Gastroesophageal sphincter (tissue), 4 donors: ENCODE measurements at places on chromosomes 11 and 22. TPM values are rescaled to one million over a fixed set of nuclear protein-coding genes. Genes with fewer than 3 reads are reported as not detected.

The PTPRCAP gene
- total RNA-seq: 6.4 TPM

The NXPE1 gene
- not detected for total RNA-seq

The KRTAP5-2 gene
- not detected for total RNA-seq

The POU2AF2 gene
- total RNA-seq: not detected

The HTR3B gene
- total RNA-seq: not detected

The BMAL1 gene
- 32.2 TPM for total RNA-seq

The C11orf86 gene
- total RNA-seq: not detected

The SLC22A6 gene
- not detected for total RNA-seq

The ZNF215 gene
- 0.20 TPM for total RNA-seq

The MPPED2 gene
- total RNA-seq: 3.8 TPM

The PARVB gene
- 61.9 TPM for total RNA-seq

The ALX4 gene
- 0.31 TPM for total RNA-seq

The TMEM134 gene
- total RNA-seq: 35.2 TPM

The FOLR2 gene
- total RNA-seq: 52.5 TPM

The RAB3IL1 gene
- total RNA-seq: 22.1 TPM

The SLC25A18 gene
- total RNA-seq: 5.3 TPM

The OR8J1 gene
- total RNA-seq: not detected

The SLC1A2 gene
- total RNA-seq: not detected

The GGTLC2 gene
- not detected for total RNA-seq

The EXPH5 gene
- total RNA-seq: 1.1 TPM

The SHANK3 gene
- total RNA-seq: 5.9 TPM

The MMP1 gene
- total RNA-seq: not detected

The CAVIN3 gene
- 164 TPM for total RNA-seq

The PATE2 gene
- total RNA-seq: not detected

The OLFML1 gene
- 8.4 TPM for total RNA-seq

The DERL3 gene
- total RNA-seq: 1.7 TPM

The RPS6KA4 gene
- total RNA-seq: 23.4 TPM

The SLC22A9 gene
- total RNA-seq: not detected

The CARD18 gene
- total RNA-seq: not detected

The STK33 gene
- 25.6 TPM for total RNA-seq

The CASP5 gene
- total RNA-seq: not detected

The KRTAP5-5 gene
- not detected for total RNA-seq

The TSG101 gene
- 69.4 TPM for total RNA-seq

The SPDYC gene
- not detected for total RNA-seq
